Naive thymus-derived CD4-positive, alpha-beta T cell (primary cell): ENCODE measurements at places on chromosomes 7 and 10.

- DNase-seq = no peak
Measured at GRCh38 chr10:6405713-6406112, 174.4 kb downstream of the PRKCQ start.

DNA sequence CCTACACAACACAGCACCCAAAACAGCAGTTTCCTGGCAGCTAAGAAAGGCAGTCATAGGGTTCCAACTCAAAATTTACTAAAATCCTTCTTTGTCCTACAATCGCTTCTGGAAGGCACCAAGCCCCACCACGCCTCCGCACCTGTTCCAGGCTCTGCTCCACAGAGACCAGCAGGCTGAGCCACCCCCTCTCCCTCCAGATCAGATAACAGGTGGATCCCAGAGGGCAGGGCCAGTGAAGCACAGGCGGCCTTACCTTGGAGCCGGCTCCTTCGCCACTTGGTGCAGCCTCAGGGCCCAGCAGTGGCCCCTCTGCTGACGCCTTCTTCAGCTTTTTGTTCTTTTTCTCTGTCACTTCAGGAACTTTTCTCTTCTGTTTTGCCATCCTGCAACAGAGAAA, 33.0 kb downstream of the ZFAND2A start:
- no peak for DNase-seq

DNA sequence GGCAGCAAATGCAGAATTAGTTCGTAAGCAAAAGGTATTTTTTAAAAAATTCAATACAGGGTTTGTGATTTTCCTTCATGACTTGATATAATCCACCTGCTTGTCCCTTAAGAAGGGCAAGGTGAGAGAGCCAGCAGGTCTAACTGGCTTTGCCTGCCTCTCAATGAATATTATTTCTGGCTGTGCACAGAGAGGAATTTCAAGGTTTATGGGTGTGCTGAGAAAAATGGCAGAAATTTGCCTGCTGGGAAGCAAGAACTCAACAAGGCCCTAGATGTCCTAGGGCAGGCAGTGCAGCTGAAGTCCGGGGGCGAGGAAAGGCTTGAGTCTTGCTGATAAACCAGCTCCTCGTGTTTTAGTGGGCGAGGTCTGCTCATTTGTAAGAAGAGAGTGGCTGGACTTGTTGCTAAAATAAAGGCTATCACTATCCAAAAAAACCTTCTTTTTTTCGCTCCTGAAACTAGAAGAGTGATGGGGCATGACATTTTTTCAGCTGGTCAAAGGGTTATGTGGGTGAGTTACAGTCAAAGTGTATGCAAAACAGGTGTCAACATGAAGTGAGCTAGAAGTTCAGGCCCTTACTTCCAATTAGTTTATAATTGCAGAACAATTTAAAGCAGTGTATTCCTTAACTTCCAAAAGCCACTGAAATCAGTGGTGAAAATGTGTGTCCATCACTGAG, 385.8 kb upstream of the KLF6 start:
- no peak for DNase-seq

DNA sequence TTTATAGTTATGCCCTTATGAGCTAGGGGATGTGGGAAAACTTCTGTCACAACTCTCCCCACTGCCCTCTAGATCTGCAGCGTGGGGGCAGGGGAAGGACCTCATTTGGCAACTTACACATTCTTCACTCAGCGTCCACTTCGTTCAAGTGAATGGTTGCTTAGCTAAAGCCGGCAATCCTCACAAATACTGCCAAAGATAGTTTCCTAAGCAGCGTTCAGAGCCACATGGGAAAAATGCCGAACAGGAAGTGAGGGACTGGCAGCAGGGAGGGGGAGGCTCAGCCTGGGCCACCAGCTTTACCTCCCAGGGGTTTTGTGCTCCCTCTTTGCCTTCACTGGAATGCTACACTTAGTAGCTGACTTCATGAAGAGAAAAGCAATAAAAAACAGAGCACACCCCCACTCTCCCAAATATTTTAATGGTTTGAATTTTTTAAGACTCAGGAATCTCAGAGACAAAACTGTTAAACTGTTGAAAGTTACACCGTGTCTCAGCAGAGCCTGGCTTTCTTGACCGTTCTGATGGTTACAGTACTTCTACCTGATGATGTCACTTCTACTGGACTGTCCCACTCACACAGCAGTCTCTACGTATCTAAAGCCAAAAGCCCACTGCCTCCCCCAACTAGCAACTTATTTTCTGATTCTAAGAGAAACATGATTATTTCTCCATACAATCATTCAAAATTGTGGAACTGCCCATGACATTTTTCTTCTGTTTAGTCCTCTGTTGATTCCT, 10.4 kb downstream of the GRM3 start:
- no peak for DNase-seq

DNA sequence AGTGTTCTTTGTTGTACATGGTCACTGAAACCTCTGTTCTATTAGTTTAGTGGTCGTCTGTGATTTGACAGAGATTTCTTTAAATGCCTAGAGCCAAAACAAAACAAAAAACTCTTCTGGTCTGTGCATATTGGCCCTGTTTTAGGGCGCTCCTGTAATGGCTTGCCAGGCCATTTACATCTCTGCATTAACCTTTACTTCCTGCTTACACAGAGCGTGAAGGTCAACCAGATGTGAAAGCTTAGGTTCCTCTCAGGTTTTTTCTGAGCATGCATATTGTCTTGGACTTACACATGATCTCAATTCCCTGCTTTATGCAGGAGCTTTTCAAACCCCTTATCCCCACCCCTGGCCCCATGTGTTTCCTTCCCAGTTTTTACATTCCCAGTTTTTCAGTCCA, 9.6 kb downstream of the ZNF37A start:
- no peak for DNase-seq

DNA sequence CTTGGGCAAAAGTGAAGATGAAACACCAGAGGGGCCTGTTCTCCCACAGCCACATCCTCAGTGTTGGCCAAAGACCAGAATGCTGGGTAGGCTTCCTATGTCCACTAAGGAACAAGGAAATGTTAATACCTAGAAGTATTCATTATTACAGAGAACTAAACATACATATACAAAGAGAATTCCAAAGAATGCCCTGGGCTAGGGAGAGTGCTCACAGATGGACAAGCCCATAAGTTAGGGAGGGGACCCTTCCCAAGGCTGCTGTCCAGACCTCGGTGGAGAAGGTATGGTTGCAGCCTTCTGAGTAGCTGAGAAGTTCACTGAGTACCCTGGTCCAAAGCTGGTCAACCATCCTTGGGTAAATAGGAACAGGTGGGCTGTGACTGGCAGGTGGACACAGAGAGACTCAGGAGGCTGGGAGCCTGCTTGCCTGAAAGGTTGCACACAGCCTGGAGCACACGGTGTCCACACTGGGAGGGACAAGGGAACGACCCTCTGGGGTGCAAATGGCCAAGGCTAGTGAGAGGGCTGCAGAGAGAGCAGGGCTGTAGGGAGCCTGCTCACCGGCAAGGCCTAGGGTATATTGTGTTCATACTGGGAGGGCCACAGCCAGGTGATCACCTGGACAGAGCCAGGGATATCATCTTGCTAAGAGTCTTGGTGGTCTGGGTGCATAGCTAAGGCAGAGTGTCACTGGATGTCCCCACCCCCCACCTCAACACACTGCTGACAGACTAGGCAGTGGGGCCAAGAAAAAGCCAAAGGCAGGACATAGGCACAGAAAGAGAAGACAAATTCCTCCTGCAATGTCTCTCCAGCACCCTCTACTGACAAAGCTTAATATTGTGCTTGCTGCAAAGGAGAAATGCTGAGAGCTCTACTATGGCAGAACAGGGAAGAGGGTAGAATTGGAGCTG, 40.3 kb downstream of the CPVL start:
- DNase-seq = no peak

DNA sequence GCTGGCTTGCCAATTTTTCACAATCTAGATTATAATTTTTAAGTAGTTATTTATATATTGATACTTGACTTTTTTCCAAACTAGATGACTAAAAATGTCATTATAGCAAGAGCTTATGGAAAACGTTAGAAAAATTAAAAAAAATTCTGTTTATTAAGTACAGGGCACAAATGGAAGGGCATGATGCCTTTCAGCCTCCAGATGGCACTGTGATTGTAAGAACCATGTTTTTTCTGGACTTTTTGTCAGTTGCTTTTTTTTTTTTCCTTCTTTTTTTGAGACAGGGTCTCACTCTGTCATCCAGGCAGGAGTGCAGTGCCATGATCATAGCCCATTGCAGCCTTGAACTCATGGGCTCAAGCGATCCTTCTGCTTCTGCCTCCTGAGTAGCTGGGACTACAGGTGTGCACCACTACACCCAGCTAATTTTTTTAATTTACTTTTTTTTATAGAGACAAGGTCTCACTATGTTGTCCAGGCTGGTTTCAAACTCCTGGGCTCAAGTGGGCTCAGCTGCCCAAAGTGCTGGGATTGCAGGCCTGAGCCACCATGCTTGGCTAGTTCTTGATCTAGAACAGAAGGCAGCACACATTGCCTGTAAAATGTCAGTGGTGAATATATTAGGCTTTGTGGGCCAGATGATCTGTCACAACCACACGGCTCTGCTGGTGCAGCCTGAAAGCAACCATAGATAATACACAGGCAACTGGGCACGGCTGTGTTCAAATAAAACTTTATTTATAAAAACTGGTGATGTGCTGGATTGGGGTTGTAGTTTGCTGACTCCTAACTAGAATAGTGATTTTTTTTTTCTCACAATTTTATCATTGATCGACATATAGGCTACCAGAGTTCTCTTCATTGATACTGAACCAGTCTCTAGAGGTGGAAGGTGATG, 27.4 kb downstream of the UCMA start:
- DNase-seq = no peak

DNA sequence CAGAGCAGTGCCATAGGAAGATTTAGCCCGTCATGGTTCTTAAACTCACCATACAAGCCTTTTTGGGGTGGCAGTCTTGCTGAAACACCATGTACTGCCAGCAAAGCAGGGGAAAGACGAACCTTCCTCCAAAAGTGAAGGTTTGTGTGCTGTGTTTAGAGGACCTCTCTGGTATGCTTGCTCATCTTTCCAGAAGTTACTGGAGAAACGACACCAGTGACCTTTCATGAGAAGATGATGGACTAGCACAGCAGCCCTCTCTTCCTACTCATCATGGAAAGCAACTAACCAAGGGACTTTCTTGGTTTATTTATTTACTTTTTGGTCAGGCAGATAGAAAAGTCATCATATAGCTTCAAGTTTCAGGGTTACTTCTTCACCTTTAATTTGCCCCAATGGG, 247.4 kb downstream of the PTEN start:
- no peak for DNase-seq

GRCh38 chr7:129607471-129608120, 3.9 kb upstream of the NRF1 start:
- DNase-seq = no peak

- no peak for DNase-seq
Measured at GRCh38 chr10:116886772-116887171, 37.5 kb downstream of the ENO4 start.
